ENCODE measurements at places on chromosomes 2 and 18.

DNA sequence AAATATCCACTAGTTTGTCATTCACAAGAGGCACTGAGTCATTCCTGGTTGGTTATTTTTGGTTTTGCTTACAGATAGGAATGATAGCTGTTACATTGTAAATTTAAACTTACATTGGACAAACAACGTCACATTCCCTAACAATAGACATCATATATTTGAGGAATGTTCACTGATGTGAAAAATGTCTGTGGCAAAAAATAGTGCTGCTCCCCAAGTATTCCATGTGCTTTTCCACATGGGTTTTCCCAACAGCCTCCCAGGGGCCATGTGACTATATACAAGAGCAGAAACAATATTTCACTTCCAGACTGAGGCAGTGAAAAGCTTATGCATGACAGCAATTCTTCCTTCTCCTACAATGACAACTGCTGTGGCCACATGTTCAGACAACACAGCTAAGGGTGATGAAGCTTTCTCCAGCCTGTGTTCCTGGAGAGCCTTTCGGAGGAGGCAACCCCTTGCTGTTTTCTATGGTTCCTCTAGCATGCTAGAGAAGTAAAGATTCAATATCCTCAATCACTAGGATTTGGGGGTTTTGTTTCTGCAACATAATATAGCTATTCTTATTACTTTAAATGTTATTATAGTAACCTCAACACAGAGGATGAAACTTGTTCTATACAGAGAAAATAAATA, 202.7 kb downstream of the PTH2R start:
- no peak for DNase-seq

GRCh38 chr18:64027931-64028695, 58.2 kb downstream of the SERPINB8 start:
- no peak for DNase-seq

DNA sequence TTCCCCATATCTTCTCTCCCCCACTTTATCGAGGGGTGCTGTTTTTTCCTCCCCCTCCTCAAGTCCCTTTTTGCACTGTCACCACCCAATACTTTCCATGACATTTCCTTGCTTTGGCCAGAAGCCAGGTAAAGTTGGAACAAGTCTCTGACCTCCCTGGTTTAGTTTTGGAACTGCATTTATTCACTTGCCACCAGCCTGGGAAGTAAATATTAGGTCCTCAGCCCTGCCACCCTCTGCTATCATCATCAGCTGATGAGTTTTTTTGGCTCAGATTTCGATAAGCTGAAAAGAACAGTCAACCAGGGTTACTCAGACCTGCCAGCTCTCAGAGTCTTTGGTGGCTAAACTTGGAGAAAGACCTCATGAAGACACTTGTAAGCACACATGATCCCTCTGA, 47.0 kb downstream of the DHRS9 start:
- DNase-seq = no peak

DNA sequence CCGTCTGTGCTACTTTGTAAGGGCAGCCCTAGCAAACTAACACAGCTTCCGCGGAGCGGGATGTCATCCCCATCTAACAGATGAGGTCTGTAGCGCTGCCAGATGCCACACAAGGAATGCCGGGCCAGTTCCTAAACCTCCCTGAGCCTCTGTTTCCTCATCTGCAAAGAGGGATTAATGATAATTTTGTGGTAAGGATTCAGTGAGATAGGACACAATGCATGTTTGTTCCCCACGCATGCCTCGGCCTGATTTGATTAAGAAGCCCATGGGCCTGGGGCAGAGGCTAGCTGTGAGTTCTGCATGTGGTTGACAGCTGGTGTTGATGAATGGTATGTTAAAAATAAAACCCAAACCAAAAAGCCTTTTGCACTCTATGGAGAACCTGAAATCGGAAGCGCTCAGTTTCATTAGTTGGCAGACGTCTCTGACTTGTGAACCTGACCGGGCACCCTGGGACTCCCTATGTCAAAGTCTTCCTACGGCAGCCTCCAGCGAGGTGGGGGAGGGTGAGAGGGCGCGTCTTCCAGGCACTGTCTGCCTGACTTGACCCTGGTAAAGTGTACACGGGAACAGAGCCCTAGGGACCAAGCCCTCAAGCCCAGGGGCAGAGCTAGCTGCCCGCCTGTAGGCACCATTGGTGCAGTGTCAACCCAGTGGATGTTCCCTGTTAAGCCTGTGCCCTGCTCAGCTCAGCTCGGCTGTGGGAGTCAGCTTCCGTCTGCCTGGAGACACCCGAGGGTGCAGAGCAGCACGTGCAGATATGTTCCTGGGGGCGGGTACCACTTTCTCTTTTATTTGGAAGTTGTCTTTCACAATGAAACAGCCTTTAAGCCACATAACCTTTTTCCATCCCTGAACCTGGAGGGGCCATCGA, 14.8 kb upstream of the INHBB start:
- no peak for DNase-seq

DNA sequence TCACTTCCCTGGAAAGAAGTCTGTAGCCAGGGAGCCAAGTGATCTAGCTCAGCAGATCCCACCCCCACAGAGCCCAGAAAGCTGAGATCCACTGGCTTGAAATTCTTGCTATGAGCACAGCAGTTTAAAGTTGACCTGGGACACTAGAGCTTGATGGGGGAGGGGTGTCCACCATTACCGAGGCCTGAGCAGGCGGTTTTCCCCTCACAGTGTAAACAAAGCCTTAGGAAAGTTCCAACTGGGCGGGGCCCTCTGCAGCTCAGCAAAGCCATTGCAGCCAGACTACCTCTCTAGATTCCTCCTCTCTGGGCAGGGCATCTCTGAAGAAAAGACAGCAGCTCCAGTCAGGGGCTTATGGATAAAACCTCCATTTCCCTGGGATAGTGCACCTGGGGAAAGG, 887.2 kb upstream of the LRATD1 start:
- no peak for DNase-seq

GRCh38 chr2:207504513-207505170, 25.1 kb upstream of the CREB1 start:
- peak; percentile 69 for DNase-seq
